ENCODE measurements at places on chromosomes 16 and 17.

GRCh38 chr17:15453782-15454181, 13.6 kb downstream of the CDRT4 start:
- no peak for DNase-seq

DNA sequence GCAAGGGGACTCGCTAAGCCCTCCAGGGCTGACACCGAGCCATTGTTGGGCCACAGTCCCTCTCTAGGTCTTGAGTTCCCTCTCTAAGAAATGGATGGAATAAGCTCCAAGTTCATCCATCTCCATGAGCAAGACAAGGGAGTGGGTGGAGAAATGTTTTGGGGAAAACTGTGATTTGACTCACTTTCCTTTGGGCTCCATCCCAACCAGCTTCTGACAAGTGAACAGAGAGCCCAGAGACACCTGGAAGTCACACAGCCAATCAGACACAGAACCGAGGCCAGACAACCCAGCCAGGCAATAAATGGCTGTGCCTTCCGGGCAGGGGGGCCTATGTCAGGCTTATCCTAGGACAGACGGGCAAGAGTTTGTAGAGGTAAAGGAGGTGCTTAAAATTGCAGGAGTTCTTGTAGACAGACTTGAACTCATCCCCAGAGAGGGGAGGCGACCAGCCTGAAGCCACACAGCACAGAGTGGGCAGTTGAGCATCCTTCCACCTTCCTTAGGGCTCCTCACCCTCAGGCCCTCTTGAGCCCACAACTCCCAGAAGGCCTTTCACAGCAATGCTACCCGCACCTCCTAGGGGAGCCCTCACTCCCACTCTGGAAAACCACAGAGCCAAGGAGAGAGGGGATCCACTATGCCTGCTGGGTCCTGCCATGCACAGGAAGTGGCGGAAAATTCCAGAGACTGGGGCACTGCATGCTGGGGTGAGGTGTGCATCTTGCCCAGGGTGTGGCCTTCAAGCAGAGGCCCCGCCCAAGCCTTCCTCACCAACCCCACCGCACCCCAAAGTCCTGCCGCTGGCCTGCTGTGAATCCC, 9.5 kb upstream of the FAM83G start:
- no peak for DNase-seq

- no peak for DNase-seq
These were observed 67.6 kb upstream of the ANKFN1 start for GRCh38 chr17:56085576-56086267.

- DNase-seq: peak; percentile 76
These were observed 133.6 kb downstream of the SNX11 start for GRCh38 chr17:48241131-48241591.

- no peak for DNase-seq
These were observed 596 bp downstream of the MSL1 start for GRCh38 chr17:40122136-40122998.

- DNase-seq: no peak
These were observed 71.3 kb downstream of the NEUROD2 start for GRCh38 chr17:39536468-39536867.

DNA sequence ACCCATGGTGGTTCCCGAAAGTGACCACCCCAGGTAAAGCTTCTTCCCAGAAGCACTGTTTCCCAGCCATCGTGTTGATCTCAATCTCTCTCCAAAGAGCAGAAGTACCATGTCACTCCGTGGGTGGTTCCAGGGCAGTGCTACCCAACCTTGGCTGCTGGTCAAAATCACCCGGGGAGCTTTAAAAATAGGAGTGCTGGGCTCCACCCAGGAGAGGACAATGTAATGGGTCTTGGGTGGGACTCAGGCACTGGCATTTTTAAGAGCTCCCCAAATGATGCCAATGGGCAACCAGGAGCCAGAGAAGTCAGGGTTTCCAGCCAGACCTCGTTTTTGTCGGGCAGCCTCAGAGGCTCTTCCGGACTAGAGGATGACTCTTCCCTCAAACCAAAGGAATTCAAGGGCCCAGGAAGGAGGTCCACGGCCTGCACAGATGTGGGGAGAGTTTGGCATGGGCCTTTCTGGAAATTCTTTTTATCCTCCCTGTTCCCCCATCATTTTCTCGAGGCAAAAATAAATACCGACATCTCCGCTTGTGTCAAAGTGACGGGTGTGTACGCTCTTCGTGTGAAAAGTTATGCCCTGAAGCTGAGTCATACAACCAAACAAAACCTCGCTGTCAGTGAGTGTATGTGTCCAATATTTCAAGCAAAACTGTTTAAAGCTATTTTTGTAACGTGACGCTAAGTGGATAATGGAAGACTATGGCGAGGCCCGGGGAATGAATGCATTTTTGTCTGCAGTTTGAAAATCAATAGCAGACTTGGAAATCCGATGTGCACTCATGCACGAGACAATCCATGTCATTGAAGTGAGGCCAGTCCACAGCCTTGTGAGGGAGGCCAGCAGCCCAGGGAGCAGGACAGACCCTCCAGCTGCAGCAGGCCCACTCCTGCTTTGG, 364.1 kb downstream of the FOXL1 start:
- peak; percentile 94 for DNase-seq

- DNase-seq: no peak
These were observed 1525.1 kb downstream of the CDH11 start for GRCh38 chr16:63596716-63597115.

DNA sequence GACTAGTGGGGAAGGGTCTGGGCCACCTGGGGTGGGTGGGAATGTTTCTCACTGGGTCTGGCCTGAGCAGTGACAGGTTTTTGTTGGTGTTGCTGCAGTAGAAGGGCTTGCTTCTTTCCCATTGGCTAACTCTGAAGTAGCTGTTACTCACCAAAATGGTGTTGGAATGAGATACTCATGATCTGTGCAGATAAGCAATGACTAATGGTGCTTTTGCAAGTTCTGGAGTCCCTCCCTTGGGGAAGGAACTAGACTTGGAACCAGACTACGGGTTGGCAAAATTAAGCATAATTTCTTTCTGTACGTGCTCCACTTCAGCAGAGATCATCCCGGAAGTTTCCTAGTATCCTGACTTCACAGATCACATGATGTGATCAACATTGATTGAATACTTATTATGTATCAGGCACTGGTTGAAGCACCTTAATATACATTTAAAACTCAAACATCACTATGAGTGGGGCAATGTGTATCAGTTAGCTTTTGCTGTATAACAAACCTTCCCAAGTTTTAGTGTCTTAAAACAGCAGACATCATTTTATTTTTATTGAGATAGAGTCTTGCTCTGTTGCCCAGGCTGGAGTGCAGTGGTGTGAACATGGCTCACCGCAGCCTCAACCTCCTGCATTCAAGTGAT, 30.1 kb downstream of the CHP2 start:
- DNase-seq: no peak

GRCh38 chr16:4111748-4112696, 4.2 kb downstream of the ADCY9 start:
- no peak for DNase-seq

DNA sequence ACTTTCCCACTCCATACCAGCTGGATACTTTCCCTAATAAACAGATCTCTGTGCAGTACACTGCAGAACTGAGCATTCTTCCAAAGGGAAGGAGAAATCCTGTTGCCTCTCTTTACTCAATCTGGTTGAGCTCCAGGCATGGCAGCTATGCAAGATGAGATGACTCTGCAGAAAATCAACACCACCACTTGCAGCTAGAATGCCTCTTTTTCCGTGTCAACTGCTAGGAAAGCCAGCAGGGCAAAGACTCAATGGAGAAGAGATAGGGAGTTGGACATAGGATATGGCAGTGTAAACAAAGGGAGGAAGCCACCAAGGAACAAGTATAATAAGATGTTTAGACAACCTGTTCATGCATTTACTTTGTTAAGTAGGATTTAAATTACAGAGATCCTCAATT, 40.4 kb upstream of the CORO6 start:
- DNase-seq: no peak

DNA sequence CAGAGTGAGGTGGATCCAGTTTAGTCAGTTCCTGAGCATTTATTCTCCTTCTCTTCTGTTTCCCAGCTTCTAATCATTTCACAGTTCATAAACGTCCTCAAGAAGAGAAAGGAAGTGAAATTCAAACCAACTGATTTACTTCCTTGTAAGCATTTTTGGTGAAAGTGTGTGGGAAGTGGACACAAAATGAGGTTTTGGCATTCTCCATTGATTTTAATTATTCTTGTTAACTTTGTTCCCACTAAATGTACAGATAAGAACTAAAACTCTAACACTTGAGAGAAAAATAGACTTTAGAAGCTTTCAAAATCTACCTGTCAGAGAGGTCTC, 42.7 kb upstream of the CORO6 start:
- no peak for DNase-seq

GRCh38 chr16:57815987-57816745, 13.9 kb upstream of the KIFC3 start:
- peak; percentile 77 for DNase-seq

DNA sequence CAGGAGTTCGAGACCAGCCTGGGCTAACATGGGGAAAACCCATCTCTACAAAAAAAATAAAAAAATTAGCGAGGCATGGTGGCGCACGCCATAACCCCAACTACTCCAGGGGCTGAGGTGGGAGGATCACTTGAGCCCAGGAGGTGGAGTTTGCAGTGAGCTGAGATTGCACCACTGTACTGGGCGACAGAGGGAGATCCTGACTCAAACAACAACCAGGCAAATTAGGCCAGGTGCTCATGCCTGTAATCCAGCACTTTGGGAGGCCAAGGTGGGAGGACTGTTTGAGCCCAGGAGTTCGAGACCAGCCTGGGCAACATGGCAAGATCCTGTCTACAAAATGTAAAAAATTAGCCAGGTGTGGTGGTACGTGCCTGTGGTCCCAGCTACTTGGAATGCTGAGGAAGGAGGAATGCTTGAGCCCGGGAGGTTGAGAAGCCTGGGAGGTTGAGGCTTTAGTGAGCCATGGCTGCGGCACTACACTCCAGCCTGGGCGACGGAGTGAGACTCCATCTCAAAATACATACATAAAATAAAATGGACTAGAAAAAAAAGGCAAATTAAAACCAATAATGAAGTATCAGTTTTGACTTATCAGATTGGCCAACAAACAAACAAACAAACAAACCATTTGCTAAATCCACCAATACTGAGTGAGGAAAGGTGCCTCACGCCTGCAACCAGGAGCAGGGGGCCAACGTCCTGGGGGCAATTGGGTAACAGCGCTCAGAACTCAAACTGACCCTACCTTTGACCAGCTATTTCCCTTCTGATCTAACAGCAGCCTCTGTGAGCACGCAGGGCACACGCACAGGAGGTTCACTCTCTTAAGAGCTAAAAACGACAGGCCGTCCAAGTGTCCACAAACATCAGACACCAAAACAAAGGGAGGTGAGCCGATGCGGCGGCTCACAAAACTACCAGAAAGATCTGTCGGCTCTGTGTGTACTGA, 19.4 kb upstream of the FASN start:
- no peak for DNase-seq

DNA sequence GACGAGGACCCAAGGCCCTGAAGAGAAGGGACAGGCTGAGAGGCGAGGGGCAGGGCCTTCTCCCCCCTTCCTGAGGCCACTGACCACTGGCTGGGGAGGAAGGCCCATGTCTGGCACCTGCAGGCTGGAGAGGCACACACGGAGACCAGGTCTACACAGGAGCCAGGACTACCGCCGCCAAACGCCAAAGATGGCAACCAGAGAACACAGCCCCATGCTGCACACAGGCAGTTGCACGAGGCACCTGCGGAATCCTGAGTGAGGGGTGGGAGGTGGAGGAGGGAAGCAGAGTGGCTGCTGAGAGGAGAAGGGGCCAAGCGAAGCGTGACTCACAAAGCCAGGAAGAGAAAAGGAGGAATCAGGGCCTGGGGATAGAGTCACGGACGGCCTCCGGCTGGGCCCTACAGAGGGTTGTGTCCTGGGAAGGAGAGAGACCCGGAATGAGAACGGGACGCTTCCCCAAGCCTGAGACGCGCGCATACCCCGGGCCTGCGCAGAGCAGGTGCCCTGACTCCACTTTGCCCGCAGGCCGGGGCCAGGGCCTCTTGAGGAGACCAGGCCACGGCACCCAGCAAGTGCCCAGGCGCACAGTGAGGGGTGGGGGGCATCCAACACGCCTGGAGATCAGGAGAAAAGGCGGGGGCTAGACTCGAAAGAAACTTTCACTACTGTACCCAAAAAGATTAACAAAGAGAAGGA, 28.7 kb upstream of the C16orf95 start:
- no peak for DNase-seq

- DNase-seq: no peak
These were observed 39.6 kb upstream of the PSMD7 start for GRCh38 chr16:74257061-74257460.
